ENCODE measurements at places on chromosomes 2 and 18.

DNA sequence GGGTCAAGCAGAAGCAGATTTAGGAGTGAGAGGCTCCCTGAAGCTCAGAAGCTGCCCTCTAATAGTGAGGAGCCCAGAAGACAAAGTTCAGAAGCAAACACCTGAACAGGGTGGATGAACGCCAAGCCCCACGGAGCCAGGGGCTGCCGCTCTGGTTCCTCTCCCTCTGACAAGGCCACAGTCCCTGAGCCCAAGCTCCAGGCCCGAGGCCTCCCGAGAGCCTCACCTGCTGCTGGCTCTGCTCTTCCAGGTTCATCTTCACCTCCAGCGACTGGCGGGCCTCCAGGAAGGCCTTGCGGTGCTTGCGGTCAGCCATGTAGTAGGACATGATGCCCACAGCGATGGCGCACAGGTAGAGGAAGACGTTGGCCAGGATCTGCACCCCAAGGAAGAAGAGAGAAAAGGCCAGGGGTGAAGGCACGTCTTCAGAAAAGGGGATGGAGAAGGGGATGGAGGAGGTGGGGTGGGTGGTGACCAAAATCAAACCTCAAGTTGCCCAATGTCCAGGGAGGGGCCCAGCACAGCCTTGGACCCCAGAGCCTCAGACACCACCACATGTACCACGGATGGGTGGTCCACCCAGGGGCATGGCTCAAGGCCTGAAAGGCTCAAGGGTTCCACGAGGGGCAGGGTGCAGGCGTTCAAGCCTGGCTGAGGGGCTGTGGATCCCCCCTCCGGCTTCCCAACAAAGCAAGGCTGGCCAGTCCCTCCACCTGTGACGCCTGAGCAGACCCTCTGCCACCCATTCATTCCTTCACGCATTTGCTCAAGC is 47.5 kb downstream of the ADCY3 start:
- no peak for DNase-seq

DNA sequence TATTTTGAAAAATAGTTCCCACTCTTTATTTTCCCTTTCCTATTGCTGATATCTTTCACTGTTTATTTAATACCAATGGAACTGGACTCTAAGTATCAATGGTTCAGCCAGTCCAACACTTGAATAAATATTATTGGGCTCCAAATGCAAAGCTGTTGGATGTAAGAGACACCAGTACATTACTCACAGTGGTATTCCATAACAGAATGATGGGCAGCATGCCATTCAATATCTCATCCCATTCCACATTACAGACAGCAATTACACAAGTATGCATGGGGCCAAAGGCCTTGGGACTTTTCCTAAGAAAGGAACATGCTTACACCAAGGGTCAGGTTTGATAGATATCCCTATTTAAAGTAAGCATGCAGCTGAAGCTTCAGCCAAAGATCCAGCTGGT is 231.9 kb downstream of the RND3 start:
- DNase-seq: no peak

GRCh38 chr2:235564884-235565530 is 71.2 kb downstream of the AGAP1 start:
- DNase-seq: no peak

- DNase-seq: no peak
Measured at GRCh38 chr2:240419723-240420122, 15.7 kb upstream of the GPC1 start.

DNA sequence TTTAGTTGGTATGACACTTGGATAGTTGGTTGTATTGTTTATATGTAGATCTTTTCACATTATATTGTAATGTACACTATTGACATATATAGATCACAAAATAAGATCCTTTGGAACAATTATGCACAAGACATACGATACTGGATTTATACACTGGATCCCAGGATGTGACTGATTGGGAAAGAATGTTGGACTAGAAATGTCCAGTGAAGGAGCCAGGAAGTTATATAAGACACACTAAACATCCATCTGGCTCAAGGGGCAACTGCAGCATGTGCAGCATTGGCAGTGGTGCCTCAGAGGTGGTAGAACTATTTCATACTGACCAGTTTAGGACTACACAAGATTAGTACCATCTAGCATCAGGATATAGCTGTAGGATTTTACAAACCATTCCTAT is 104.9 kb downstream of the TRABD2A start:
- DNase-seq: no peak

GRCh38 chr2:26470601-26471260 is 7.2 kb downstream of the OTOF start:
- DNase-seq: no peak

DNA sequence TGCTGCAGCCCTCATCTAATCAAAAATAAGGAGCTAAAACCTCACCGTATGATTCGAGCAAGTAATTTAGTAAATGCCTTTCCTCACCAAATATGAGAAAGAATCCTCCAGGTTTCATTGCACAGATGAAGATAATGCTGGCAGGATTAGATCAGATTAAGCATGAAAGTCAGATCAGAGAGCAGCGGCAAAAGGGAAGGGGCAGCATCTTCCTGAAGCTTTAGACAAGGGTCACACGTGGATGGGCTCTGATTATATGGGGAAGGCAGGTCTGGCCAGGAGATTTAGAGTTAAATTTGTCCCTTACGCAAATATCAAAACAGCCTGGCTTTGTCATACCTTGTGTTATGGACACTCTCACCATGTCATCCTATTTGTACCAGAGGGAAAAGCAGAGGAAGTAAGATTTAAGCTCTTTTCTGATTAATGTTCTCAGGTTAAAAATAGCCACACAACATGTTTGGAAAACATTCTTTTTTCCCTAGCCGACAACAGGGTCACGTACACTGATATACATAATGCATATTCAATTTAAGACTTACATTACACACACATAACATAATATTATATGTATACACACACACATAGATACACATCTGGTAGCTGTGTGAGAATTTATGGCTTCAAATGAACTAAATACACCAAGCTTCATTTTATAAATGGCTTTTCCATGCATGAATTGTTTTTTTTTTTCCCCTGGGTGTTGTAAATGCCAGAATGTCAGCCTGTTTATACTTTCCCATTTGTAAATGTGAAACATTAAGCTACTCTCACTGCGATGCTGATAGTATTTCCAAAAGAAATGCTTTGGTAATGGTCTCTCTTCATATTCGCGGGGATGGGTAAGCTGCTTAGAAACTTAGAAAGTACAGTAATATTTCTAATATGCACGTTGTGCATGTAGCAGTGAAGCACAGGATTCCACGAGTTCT is 196.3 kb upstream of the SIX3 start:
- no peak for DNase-seq

- no peak for DNase-seq
Measured at GRCh38 chr2:216578325-216578724, 54.9 kb upstream of the IGFBP2 start.

- no peak for DNase-seq
Measured at GRCh38 chr18:49025426-49025766, 74.6 kb upstream of the SMAD7 start.

DNA sequence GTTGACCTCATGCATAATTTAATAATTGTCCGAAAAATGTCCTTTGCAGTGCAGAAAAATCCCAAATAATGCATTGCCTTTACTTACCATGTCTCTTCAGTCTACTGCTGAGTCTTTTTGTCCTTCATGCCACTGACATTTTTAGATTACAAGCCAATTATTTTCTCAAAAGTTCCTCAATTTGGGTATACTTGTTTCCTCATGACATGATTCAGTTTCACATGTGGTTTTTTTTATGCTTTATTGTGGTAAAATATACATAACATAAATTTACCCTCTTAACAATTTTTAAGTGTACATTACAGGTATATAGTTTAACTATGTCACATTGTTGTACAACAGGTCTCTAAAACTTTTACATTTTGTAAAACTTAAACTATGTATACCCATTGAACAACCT is 81.0 kb downstream of the EPC2 start:
- no peak for DNase-seq

DNA sequence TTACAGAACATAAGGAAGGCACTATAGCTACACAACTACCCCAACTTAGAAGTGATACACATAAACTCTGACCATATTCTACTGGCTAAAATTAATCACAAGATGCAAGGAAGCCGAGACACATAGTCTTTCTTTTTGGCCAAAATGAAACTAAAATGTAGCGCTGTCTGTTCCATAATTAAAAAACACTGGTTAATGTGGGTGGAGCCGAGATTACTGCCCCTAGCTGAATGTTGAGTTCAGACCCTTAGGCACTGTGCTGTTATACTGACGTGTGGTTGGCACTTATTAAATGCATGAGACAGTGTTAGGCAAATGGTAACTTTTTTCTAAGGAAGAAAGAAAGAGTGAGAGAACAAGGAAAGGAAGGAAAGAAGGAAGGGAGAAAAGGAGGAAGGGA is 254.6 kb upstream of the RND3 start:
- DNase-seq: no peak

DNA sequence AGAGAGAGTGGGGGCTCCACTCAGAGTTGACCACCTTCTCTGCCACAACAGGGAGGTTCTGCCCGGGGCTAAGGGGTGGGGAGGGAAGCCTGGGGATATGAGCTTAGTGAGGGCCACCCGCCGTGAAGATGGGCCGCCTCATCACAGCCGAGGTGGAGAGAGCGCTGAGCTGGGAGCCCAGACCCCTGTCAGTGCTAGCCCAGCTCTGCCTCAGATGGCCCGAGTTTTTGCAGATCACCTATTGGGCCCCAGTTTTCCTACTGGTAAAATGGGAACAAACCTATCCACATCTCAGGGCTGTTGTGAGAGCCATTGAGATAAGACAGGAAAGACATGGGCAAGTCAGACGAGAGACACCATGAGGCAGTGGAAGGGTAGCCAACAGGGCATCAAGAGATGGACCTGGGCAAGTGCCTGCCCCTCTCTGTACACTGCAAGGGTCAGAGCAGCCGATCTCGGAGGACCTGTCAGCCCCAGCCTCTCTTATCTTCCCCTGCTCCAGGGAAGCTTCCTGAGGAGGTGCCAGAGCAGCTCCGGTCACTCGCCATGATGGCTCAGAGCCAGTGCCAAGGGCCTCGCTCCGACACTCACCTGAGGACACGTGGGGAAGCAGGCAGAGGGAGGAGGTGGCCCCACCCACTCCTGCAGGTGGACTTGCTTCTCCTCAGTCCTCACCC is 88.9 kb downstream of the MCFD2 start:
- DNase-seq: no peak

GRCh38 chr2:152546230-152546837 is 170.9 kb downstream of the PRPF40A start:
- DNase-seq: no peak

GRCh38 chr2:98090951-98091350 is 4.0 kb downstream of the VWA3B start:
- DNase-seq: no peak

- no peak for DNase-seq
Measured at GRCh38 chr2:111100087-111100764, 20.5 kb upstream of the BCL2L11 start.

DNA sequence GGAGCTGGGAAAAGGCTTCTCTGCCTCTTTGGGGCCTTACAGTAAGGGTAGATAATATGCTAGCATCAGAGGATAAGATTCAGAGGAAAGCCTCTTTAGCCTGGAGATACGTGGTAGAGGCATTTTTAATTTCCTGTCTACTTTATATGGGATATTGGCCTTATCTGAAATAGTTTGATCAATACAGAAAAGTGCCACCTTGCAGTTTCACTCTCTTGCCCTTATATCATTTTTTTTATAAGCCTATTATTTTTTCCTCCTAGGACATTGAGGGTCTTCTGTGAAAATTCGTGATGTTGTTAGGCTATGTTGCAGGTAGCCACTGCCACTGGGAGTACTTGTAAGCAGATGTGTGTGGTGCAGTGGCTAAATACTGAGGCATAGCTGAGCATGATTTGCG is 40.1 kb upstream of the TOGARAM2 start:
- no peak for DNase-seq

GRCh38 chr2:14540015-14540414 is 92.5 kb upstream of the LRATD1 start:
- DNase-seq: no peak

GRCh38 chr2:10753876-10754275 is 32.4 kb downstream of the ATP6V1C2 start:
- DNase-seq: no peak

- no peak for DNase-seq
Measured at GRCh38 chr2:120401275-120402066, 55.5 kb downstream of the INHBB start.

GRCh38 chr2:34844629-34845028 is 1245.5 kb upstream of the FAM98A start:
- DNase-seq: no peak

DNA sequence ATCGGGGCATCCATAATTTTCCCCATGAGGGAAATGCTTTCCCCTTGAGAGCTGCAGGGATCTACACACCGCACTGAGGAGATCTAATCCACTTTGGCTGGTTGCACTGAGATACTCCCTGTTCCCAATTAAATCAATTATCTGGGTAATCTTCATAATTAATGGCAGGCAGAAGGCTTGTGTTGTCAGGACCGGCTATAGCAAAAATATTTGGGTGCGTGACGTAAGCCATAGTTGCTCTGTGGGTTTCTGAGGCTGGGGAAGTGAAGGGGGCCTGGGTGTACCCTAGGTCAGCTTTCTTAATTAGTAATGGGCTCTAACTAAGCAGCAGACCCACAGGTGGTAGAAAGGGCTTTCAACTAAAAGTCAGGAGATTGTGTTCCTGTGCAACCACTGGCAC is 62.8 kb upstream of the UPP2 start:
- no peak for DNase-seq

DNA sequence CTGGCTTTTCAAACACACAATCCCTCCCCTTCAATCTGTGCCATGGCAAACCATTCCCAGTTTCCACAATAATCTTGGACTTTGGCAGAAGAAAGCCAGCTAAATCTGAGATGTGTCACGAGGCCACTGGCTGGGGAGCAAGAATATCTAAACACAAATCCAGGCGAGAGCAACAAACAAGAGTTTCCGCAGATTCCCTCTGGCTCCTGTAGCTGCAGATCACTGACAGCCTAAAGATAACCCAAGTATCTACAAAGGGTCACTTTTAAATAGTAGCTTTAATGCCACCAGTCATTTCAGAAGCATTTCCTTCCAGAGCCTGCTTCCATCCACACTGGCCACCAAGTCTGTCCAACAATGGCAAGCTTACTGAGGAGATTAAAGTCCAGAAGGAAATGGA is 86.9 kb downstream of the ACVR1 start:
- no peak for DNase-seq

- no peak for DNase-seq
Measured at GRCh38 chr2:105005181-105005951, 32.5 kb upstream of the MRPS9 start.
